ENCODE measurements at places on chromosomes 16 and 17. TPM values are rescaled to one million over a fixed set of nuclear protein-coding genes. Genes with fewer than 3 reads are reported as not detected.

GRCh38 chr16:17367923-17368322 is 102.8 kb downstream of the XYLT1 start:
- no peak for DNase-seq

DNA sequence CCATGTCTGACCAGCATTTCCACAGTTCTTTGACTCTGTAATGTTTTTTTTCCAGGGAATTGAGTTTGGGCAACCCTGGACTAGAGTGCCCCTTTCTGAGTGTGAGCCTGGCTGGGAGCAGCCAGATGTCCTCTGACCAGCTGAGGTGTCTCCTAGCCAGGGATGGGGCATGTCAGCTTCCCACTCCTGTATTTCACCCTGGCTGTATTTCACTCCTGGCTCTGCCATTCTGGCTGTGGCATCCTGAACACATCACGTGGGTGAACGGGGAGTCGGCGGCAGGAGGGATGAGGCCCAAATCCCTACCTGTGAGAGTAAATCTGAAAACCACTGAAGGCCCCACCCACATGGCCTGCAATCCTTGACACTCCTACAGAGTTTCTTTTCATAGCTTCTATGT is 31.3 kb downstream of the KDM8 start:
- no peak for DNase-seq

DNA sequence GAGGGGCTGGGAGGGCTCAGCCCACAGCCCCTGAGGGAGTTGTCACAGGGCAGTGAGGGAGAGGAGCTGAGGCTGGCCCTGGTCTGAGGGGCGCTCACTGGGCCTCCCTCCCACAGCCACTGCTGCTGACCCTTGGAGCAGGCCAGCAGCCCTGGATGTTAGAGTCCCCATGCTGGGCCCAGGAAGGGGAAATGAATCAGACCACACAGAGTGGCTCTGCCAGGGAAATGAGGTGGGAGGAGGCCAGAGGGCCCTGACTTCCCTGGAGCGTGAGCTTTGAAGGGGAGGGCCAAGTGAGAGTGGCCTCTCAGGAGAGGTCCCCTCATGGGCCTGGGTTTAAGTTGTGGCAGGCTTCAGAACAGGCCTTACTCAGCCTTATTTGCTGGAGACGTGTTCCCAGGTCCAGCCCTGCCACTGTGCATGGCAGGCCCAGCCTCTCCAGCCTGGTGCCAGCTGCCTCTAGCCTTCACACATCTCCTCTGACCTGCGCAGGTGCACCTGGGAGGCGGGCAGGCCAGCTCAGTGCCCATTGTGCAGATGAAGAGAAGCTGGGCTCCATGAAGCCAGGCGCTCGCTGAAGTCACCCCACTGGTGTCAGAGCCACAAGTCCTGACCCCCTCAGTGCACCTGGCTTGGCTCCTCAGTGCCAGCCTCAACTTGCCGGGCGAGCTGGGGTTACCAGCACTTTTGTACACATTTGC is 15.4 kb downstream of the GPT2 start:
- no peak for DNase-seq

DNA sequence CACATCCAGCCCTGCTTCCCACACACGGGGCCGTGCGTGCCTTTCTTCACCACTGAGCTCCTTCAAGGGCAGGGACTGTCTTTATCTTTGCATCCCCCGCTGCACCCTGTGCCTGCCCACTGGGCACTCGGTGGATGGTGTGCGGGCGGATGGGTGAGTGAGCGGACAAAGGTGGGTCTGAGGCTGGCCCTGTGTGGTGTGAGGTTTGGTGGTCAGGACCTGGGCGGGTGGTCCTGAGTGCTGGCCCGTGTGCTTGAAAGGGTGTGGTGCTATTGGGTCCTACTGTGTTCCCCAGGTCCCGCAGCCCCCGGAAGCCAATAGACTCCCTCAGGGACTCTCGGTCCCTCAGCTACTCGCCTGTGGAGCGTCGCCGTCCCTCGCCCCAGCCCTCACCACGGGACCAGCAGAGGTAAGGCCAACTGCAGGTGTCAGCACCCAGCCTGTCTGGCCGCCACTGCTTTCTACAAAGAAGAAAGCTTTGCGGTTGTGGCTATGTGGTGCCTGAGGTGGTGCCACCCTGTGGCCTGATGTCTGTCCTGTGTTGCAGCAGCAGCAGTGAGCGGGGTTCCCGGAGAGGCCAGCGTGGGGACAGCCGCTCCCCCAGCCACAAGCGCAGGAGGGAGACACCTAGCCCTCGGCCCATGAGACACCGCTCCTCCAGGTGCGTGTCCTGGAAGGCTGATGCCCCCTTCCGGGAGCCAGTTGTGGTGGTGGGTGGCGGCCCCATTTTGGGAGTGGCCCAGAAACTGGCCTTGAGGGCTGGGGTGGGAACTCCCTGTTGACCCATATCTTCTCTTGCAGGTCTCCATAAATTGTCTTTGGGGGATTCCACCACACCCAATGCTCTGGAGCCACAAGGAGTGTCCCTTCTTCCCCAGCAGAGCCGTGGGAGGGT is 6.8 kb downstream of the ELOB start:
- no peak for DNase-seq

DNA sequence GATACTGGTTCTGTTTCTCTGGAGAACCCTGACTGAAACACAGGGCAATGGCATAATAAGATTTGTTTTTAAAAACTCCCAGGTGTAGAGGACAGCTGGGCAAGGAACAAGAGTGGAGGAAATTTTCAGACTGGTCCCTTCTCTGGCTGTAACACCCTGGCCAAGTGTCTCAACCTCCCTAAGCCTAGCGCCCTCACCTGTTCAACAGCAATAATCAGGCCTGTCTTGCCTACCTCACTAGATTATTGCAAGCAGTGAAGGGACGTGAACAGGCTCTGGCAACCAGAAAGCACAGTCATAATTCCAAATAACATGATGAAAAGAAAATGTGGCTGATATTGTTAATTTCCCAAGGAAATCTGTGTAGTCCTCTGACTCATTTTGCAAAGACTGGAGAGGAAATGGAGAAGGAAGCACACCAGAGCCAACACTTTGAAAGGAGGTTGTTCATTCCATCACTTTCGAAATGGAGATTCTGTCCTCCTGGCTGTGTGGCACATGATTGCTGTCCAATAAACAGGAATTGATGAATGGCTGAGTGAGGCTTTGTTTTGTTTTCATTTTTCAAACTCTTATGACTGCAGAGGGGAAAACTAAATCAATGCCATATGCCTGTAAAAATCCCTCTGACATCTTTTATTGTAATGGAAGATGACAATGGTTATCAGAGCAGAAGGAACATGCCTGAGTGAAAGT is 87.5 kb upstream of the HLF start:
- DNase-seq = no peak

DNA sequence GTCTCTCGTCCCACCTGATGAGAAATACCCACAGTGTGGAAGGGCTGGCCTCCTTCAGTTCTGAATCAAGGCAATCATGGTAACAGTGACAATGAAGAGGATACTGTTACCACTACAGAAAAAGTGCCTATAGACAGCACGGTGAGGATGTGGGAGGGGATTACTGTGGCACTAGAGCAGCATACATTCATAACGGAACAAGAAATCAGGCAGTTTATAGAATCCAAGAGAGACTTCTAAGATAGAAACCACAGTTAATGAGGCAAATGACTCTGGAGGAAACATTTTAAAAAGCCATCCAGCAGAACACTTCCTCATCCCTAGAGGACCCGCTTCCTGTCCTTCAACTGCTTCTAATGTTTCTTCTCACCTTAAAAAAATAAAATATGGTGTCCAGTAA is 2.7 kb downstream of the RUSF1 start:
- DNase-seq = no peak

- DNase-seq = no peak
These were observed 2.9 kb upstream of the SCN4A start for GRCh38 chr17:63975541-63976092.

DNA sequence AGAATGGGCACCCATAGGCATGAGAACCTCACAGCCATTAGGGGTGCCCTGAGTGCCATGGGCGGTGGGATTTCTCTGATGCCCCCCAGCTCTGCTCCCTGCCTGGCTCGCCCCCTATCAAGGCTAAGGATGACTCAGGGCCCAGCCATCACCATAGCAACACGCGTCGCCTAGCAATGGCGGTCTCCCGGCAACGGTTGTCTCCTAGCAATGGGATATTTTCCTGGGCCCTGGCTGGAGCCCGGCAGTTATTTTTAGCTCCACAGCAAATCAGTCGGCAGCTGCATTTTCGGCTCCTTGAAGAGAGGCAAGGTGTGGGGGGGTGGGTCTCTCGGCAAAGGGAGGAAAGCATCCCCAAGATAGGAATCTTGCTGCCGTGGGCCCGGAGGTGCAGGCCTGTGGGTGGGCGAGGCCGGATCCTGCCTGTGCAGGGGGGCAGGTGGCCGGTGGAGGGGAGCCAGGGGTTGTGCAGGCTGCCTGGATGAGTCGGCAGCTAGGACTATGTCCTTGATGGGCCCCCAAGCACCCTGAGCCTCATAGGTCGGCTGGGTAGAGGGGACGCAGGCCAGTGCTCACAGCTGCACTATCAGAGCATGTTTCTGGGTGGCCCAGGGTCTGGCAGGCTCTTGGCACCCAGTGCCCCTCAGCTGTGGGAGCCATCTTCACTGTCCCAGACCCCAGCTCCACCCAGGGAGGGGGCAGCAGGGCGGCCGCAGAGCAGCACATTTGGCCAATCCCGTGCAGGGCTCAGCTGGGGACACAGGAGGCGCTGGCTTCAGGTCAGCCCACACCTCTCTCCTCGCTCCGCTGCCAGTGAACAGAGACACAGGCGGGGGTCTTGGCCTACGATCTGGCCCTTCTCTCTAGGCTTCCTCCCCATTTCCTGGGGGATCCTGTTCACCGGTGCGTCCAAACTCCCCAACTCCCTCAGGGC is 4.2 kb upstream of the FBXL16 start:
- no peak for DNase-seq

DNA sequence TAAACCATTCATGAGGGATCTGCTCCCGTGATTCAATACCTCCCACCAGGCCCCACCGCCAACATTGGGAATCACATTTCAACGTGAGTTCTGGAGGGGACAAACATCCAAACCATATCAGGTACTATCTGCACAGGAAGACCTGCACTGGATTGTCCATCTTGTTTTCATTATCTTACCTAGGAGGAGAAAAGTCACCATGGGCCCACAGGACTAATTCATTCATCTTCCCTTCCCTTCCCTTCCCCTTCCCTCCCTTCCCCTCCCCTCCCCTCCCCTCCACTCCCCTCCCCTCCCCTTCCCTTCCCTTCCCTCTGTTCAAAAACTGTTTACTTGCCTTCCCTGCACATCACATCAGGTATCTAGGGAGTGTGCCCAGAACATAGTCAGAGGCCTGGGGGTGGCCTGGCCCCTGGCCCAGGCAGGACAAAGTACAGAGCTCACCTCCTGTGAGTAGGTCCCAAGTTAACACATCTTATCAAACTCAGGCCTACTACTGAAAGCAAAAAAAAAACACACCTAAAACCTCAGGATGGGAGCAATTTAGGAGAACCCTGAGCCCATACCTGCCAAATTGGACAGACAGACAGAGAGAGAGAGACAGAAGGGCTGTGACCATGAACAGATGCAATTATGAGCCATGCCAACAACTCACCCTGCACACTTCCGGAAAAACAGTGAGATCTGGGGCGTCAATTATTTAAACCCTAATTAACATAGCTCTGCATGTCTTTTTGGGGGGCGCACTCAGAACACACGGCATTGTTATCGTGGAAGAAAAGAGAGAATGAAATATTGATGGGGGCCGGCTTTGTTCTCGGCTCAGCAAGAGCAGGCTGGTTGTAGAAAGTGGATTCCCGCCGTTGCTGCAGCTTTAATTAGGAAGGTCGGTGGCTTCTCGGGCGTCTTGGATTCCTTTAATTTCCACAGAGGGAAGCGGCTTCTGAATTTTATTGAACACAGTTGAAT is 151.2 kb downstream of the IRX5 start:
- no peak for DNase-seq

DNA sequence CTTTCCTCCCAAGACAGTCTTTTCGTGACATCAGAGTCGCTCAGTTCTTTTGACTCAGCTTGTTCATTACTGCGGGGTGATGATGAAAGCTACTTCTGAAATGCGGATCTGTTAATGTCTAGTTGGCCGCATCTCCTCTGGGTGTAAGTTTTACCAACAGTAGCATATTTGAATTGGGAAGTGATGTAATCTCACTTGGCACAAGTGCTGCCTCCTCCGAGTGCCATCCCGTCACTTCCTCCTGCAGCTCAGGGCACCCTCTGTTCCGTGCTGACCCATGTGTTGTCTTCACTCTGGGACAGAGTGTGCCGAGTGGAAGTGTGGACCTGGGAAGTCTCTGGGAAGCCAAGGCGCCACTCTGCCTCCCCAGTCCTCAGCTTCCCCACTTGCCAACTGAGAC is 8.9 kb downstream of the ADAD2 start:
- DNase-seq = no peak

GRCh38 chr16:30406795-30407101 is 658 bp upstream of the ZNF771 start:
- DNase-seq = no peak

GRCh38 chr17:41617136-41617535 is 4.6 kb upstream of the KRT16 start:
- DNase-seq = no peak

DNA sequence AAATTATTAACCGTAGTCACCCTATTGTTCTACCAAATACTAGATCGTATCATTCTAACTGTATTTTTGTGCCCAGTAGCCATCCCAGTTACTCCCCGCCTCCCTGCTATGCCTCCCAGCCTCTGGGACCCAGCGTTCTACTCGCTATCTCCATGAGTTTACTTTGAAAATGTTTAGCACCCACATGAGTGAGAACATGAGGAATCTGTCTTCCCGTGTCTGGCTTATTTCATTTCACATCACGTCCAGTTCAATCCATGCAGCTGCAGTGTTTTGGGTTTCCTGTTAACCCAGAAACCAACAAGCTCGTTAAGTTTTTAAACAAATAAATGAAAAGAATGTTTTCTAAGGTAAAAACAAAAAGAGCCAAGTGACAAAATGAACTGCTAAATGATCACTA is 82.1 kb downstream of the VPS53 start:
- DNase-seq = no peak

- DNase-seq = no peak
These were observed 802 bp downstream of the SETD6 start for GRCh38 chr16:58515871-58516767.

The SCNN1G gene
- total RNA-seq = not detected

The DOC2A gene
- not detected for total RNA-seq

The EVPL gene
- not detected for total RNA-seq

The PDPR gene
- 9.6 TPM for total RNA-seq

The MMD gene
- total RNA-seq = 12.9 TPM

The CHD9NB gene
- 0.05 TPM for total RNA-seq
